GM23338 (cell line): ENCODE measurements at places on chromosomes 11 and 22. TPM values are rescaled to one million over a fixed set of nuclear protein-coding genes. Genes with fewer than 3 reads are reported as not detected.

DNA sequence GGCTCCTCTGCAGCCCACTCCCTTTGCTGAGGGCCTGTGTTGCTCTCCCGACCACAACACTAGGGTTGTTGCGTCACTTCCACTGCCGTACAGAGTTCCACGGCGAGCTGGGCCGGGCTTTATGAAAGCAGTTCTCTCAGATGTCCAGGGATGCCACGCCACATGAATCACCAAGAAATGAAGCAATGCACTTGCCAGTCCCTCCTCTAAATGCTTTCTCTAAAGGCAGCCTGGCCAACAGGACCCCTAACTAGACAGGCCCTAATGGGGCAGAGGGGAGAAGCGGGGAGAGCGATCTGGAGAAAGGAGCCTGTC lies 188.7 kb downstream of the CTTN start:
- H3K4me3 ChIP-seq, result no peak overlapping the region
- no peaks in the 10 kb centered on the region for H3K27me3 ChIP-seq
- no peaks in the 10 kb centered on the region for H3K36me3 ChIP-seq
- no peak for DNase-seq

DNA sequence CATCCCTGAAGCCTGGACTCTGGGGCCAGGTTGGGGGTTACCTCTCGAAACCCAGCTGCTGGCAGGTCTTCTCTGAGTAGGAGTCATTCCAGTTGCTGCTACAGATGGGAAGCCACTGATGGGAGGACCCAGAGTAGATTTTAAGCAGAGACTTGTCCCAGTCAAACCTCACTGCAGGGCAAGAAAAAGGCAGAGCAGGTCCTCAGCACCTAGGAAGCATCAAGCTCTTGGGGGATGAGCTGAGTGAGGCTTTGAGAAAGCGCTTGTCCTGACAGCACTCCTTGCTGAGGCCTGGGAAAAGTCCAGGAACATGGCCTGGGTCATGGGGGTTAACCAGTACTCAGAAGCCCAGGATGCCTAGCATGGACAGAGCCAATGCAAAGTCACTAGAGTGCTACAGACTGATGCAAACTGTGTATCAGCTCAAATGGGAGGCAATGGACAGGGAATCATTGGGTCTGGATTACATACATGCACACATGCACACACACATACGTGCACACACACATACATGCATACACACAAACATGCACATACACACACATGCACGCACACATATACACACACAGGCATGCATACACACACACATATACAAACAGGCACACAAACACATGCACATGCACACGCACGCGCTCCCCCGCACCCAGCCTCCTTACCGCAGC lies 15.3 kb downstream of the TMPRSS13 start:
- no peak overlapping the region for H3K4me3 ChIP-seq
- DNase-seq, result no peak
- H3K36me3 ChIP-seq, result no peaks in the 10 kb centered on the region
- H3K27ac ChIP-seq, result no peak overlapping the region

DNA sequence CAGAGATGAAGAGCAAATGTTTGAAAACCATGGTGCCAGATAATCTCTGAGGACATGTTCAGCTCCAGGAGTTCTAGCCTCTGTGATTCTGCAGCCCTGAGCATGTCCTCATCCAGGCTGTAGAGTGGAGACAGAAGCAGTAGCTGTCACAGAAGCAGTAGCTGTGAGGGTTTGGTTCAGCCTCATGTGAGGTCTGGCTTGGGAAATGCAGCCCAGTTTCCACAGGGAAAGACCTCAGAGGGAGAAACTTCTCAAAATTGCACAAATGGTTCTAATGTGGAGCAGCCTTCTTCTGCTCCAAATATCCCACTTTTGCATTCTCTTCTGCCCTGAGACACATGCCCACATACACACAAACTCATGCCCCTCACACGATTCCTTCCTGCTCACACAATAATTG lies 48.4 kb downstream of the DBX1 start:
- no peak overlapping the region for H3K27ac ChIP-seq
- H3K4me1 ChIP-seq, result no peaks in the 10 kb centered on the region
- peaks cover 10% of the 10 kb centered on the region; the same call in 1 of the 2 replicates for H3K36me3 ChIP-seq
- no peak for DNase-seq
- H3K4me3 ChIP-seq, result no peak overlapping the region
- no peaks in the 10 kb centered on the region for H3K27me3 ChIP-seq

- H3K4me3 ChIP-seq, result no peak overlapping the region
- no peaks in the 10 kb centered on the region for H3K27me3 ChIP-seq
- no peaks in the 10 kb centered on the region for H3K36me3 ChIP-seq
- H3K27ac ChIP-seq, result no peak overlapping the region
These were observed 104.7 kb upstream of the RRM1 start for GRCh38 chr11:3989921-3990290.

DNA sequence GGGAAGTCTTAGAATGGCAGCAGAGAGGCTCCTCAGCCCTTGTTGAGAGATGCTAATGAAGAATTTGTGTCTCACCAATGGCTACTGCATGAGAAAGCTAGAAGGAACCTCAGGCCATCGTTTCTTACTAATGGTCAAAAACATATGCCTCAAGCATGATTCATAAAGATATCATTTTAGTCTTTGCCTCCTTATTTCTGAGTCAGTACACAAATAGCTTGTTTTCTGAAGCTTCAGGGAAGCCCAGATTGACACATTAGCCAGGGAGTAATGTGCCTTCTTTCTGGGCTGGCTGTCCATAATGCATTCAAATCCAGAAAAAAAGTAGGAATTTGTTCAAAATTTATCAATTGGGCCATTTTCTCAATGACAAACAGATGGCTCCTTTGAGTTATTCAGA lies 169.4 kb upstream of the ZBED5 start:
- H3K27me3 ChIP-seq, result no peaks in the 10 kb centered on the region
- no peak overlapping the region for H3K4me3 ChIP-seq
- no peaks in the 10 kb centered on the region for H3K36me3 ChIP-seq
- no peak overlapping the region for H3K27ac ChIP-seq
- no peak for DNase-seq

DNA sequence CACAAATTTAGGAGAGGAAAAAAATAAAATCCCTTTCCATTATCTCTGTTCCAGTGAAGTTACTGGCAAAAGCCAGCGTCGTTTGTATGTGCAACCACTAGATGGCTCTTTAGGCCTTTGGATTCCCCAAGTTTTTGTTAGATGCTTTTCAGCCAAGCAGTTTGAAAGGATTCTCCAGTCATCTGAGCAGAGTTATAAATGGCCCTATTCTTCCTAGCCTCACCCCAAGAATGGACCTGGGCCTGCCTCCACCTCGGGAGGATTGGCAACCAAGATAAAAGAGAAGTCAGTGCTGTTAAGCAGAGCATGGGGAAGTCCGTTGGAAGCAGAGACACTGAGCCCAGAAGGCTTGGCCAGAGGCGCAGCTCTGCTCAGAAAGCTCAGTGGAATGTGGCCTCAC lies 15.4 kb downstream of the FAM181B start:
- no peaks in the 10 kb centered on the region for H3K27me3 ChIP-seq
- H3K36me3 ChIP-seq, result no peaks in the 10 kb centered on the region
- H3K4me1 ChIP-seq, result no peaks in the 10 kb centered on the region
- H3K4me3 ChIP-seq, result no peak overlapping the region

- H3K4me3 ChIP-seq, result peak overlapping the region; percentile 80
- H3K36me3 ChIP-seq, result no peaks in the 10 kb centered on the region
- no peak overlapping the region for H3K27ac ChIP-seq
- H3K27me3 ChIP-seq, result peaks cover 50% of the 10 kb centered on the region
These were observed 496 bp downstream of the SYT7 start for GRCh38 chr11:61580271-61580888.

DNA sequence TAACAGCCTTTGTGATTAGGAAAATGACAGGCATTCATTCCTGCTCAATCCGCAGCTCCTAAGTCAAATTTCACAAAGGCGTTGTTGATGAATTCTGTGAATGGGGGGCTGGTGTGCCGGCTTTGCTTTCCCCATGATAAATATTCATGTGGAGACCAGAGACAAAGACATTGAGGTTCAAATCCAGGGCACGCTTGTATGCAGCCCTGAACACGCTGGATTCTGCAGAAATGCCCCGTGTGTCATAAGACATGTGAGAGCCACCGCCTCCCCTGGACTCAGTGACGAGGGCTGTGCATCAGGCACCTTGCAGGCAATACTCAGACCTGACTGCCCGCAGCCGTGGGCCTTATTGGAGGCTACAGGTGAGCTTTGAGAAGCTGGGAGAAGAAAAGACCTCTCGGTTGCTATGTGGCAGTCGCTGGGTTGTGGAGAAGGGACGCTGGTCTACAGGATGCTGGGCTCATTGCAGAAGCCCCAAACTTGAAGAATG lies 906.2 kb downstream of the BRD1 start:
- H3K27me3 ChIP-seq, result no peaks in the 10 kb centered on the region
- no peak overlapping the region for H3K4me3 ChIP-seq
- H3K36me3 ChIP-seq, result no peaks in the 10 kb centered on the region; the same call in 1 of the 2 replicates
- H3K4me1 ChIP-seq, result no peaks in the 10 kb centered on the region

GRCh38 chr22:19058713-19059451 lies 63.3 kb downstream of the DGCR2 start:
- H3K27me3 ChIP-seq, result no peaks in the 10 kb centered on the region
- H3K4me1 ChIP-seq, result no peaks in the 10 kb centered on the region
- H3K4me3 ChIP-seq, result no peak overlapping the region
- no peak for DNase-seq
- H3K27ac ChIP-seq, result no peak overlapping the region

GRCh38 chr11:24623121-24623520 lies 126.3 kb downstream of the LUZP2 start:
- H3K4me1 ChIP-seq, result peaks cover 2% of the 10 kb centered on the region; the same call in 1 of the 2 replicates
- no peak overlapping the region for H3K27ac ChIP-seq
- H3K27me3 ChIP-seq, result no peaks in the 10 kb centered on the region
- DNase-seq, result no peak
- no peaks in the 10 kb centered on the region for H3K36me3 ChIP-seq

GRCh38 chr11:518463-519202 lies 11.6 kb upstream of the RNH1 start:
- peak overlapping the region; percentile 44; the same call in 1 of the 2 replicates for H3K4me3 ChIP-seq
- no peaks in the 10 kb centered on the region for H3K27me3 ChIP-seq
- H3K4me1 ChIP-seq, result no peaks in the 10 kb centered on the region
- H3K36me3 ChIP-seq, result no peaks in the 10 kb centered on the region
- H3K27ac ChIP-seq, result no peak overlapping the region

DNA sequence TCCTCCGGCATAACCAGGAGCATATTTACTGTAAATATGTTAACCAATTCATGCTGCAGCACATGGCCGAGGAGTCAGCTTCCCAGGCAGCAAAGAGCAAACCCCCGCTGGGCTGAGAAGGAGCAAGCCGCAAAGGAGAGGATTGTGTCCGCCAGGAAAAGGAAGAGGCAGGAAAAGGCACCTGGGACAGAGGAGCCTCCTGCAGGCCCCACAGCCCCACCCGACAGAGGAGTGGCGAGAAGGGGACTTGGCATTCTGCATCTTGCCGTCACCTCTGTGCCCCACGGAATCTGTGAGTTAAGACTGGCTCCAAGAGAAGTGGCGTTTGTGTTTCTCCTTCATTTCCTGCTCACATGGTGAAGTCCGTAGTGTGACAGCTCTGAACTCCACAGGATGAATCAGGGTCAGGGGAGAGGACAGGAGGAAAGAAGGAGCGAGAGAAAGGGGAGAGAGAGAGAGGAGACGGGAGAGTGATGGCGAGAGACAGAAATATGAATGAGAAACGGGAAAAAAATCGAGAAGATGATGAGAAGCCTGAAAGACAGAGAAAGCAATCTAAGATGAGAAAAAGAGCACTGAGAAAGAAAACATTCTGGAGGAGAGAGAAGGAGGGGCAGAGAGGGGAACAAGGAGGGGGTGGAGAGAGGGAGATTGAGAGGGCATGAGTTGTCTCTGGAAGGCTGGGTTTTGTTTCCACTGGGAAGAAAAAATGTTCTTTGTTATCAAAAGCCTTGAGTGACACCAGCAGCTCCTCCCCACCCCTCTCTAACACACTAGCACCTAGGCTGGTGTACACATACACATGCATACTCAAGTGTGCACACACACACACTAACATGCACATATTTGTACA lies 489.6 kb downstream of the MN1 start:
- DNase-seq, result peak; percentile 48
- peak overlapping the region; percentile 40 for H3K4me3 ChIP-seq
- H3K36me3 ChIP-seq, result no peaks in the 10 kb centered on the region
- peaks cover 28% of the 10 kb centered on the region for H3K4me1 ChIP-seq
- H3K27me3 ChIP-seq, result no peaks in the 10 kb centered on the region

GRCh38 chr11:116602637-116602942 lies 170.2 kb downstream of the BUD13 start:
- no peaks in the 10 kb centered on the region for H3K4me1 ChIP-seq
- no peaks in the 10 kb centered on the region for H3K36me3 ChIP-seq
- H3K4me3 ChIP-seq, result no peak overlapping the region
- DNase-seq, result no peak
- no peaks in the 10 kb centered on the region for H3K27me3 ChIP-seq

DNA sequence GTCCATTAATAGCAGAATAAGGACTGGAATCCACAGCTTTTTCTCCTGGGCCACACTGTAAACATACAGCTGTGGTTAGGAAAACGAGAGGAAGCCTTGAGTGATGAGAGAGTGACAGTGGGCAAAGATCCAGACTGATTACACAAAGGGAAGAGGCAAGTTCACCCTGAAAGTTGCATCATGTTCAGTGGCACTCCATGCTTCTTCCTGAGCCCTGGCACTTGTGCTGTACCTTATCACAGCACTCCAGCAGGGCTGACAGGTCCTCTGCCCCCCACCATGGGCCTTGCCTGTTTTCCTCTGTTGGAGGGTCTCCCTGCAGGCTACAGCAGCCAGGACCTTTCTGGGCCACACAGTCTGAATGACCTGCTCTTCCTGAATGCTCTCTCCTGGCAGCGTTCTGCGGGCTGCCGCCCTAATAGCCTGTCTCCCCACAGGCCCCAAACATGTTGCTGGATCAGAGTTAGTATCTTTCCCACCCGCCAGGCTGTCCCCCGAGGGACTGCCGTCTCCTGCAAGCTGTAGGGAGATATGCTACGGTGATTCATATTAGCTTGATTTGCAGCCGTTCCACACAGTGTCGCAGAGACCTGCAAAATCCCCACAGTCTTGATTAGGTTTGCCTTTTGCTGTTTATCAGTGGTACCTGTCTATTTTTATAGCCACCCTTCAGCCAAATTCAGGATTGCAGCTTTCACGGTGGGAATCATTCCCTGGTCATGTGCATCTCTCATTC lies 60.2 kb downstream of the NTM start:
- H3K4me1 ChIP-seq, result no peaks in the 10 kb centered on the region
- no peaks in the 10 kb centered on the region for H3K36me3 ChIP-seq

Gene FOLR1
- 0.42 and 0.68 TPM in 2 replicates for polyA plus RNA-seq

Gene SEPTIN3
- polyA plus RNA-seq, result 16.4 and 19.4 TPM in 2 replicates

Gene NPAS4
- 0.66 and 0.71 TPM in 2 replicates for polyA plus RNA-seq

Gene KAT5
- 34.6 and 34.8 TPM in 2 replicates for polyA plus RNA-seq

Gene GLB1L3
- 27.1 and 28.8 TPM in 2 replicates for polyA plus RNA-seq

Gene TEX54
- polyA plus RNA-seq, result 1.3 and 1.9 TPM in 2 replicates

Gene CARD16
- 0.50 TPM in 1 of 2 replicates, not detected in the other for polyA plus RNA-seq

Gene GRM5
- 0.12 and 0.23 TPM in 2 replicates for polyA plus RNA-seq

Gene FOLR2
- not detected in 2 replicates for polyA plus RNA-seq
